ENCODE measurements at places on chromosomes 1 and 21.
A peak's percentile ranks its signal among the peaks of the same experiment; 100 is the strongest.

GRCh38 chr1:205680073-205680851 lies at the start of gene SLC45A3:
Gene SLC45A3 (minus strand): TSS chr1:205680509. CDS start chr1:205664656, 15,853 bp downstream.
- peak; percentile 34 for DNase-seq

GRCh38 chr1:32454726-32455125 lies 10.1 kb upstream of the ZBTB8B start:
- no peak for DNase-seq

GRCh38 chr1:17798799-17799382 lies 43.8 kb downstream of the ACTL8 start:
- no peak for DNase-seq

DNA sequence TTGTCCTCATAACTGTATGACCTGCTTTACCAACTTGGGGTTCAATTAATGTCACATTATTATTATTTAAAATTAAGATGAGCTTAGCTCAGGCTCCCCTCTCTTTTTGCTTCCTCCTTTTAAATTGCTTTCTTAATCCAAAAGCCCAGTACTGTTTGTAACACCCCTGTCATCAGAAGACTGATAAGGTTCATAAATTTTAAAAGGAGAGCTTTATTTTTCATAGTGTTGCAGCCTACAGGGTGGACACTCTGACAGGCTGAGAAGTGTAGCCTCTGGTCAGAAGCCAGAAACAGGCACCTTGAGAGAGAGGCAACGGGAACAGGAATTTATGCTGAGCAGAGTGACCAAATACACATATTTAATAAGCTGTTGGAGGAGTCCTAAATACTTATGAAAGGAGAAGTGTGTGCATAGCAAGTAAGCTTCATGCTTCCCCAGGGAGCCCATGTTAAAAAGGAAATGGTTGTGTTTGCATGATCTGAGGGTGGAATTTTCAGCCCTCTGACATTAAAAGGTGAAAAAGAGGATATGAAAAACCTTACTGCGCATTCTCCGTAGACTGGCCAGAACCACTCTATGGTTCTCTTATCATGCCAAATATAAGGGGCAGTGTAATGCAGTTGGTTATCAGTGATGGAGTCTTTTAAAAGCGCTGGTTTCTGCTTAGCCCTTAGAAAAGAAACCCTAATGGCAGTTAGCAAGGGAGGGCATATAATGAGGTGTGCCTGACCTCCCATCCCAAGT lies 30.5 kb upstream of the FGGY start:
- no peak for DNase-seq

DNA sequence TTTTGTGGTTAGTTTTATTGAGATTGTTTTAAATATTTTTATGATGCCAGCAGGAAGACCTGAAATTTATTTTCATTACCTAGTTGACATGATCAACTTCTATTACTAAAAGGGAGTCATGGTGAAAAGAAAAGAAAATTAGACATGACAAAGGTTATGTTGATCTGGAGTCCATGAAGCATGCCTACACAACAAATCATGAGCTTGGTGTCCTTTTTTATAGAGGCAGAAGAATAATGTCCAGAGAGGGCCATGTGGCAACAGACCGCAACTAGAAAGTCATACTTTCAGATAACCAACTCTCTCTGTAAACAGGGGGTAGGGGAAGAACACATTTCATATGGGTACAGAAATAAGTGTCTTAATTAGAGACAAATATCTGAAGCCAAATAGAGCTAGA lies 175.5 kb upstream of the HOOK1 start:
- no peak for DNase-seq

GRCh38 chr1:164774413-164774812 lies 215.4 kb downstream of the PBX1 start:
- no peak for DNase-seq

DNA sequence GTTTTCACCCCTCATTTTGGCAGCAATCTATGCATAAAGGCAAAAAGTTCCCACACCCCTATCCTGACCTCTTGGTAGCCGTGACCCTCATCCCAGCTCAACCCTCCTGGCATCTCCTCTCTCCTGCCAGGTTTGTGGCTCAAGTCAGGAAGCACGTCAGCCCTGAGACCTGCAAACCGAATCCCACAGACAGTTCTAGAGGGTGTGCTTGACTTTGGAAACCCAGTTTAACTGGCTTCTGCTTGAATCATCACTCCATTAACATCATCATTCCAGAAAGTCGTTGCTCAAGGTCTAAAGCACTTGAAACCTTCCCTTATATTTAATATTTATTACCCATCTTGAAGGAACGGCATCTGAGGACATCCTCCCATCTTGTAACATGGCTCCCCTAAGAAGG lies 133.4 kb upstream of the ERG start:
- no peak for DNase-seq

DNA sequence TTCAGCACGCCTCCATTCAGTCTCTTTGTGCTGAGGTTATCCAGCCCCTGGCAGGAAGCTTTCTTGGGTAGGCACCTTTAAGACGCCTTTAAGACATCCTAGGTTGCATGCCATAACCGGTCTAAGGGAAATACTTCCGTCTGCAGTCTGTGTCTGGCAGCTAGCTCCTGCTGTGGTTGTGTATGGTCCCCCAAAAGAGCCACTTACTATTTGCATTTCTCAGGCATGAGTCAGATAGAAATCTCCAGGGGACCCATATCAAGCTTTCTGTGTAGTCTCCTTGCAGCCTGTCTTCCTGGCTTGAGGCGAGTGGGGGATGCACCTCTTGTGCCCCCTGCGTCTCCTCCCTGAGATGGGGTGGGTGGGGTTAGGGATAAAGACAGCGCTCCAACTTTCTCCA lies 10.0 kb upstream of the RYR2 start:
- no peak for DNase-seq

GRCh38 chr1:42479621-42480020 lies 16.5 kb downstream of the CCDC30 start:
- DNase-seq, result no peak

- no peak for DNase-seq
Measured at GRCh38 chr1:10457875-10458274, 8.0 kb downstream of the CORT start.

GRCh38 chr1:198764748-198765147 lies 125.9 kb downstream of the PTPRC start:
- no peak for DNase-seq

DNA sequence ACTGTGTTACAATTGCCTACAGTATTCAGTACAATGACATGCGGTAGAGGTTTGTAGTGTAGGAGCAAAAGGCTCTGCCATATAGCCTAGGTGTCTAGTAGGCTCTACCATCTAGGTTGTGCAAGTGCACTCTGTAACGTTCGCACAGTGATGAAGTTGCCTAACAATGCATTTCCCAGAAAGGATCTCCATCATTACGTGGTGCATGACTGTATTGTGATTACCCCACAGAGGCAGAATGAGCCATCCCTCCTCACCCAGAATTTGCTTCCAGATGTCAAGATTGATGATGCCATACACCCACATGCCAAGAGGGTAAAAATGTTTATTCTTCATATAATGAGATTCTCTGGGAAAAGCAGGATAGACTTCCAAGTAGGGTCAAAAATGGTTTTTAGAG lies 199.3 kb upstream of the CTTNBP2NL start:
- DNase-seq, result no peak

DNA sequence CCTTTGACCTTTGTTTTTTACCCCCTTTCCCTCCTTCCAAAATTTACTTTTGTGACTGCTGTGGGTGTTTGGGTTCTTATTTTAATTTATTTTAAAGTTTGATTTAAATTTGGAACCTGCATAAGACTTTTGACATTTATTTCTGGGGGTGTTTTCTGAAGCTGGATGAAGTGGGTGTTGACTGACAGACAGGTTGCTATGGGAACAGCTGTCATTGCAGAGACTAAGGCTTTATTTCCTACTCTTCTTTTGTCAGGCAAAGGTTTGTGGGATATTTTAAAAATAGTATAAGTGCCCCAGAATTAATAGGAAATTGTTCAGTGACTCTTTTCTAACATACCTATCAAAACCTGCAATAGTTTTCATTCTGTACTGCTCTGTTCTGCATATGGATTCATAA lies 290.8 kb upstream of the ESRRG start:
- no peak for DNase-seq

DNA sequence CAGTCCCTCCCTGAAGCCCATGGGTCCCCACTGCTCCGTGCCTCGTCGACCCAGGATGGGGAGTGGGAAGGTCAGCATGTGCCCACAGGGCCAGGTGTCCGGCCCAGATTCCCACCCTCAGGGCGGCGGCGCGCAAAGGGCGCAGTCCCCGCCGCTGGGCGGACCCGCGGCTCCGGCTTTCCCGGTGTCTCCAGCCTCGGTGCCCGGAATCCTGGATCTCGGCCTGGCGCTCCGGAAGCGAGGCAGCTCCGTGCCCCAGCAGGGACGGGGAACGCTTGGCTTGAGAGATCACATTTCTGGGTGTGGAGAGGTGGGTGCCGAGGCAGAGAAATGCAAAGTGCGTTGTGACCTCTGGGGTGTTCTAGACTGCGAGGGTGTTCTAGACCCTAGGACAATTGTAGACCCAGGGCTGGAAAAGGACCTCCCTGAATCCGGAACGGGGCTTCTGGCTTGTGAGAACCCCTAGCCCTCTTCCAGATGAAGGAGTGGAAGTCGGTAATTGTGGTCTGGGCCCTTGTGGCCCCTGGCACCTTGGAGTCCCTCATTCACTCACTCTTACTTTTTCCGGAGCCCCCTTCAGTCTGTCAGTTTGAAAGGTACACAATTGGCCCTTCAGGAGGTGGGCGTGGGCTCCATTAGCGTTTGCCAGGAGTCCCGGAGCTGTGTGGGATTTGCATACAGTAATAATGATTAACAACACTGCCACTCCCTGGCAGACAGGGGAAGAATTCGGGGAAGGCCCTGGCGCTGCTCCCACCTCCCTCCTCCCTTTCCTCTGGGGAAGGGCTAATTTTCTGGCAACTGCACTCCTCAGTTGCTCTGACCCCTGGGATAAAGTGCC lies 1.6 kb upstream of the KCND3 start:
- no peak for DNase-seq

All from stimulated activated CD8-positive, alpha-beta memory T cell treated with anti-CD3 and anti-CD28 coated beads, Interleukin-12 subunit alpha, Interleukin-12 subunit beta, amount 100 ng/mL, for 4 hours (primary cell).